ENCODE measurements at places on chromosomes 6 and 20.

DNA sequence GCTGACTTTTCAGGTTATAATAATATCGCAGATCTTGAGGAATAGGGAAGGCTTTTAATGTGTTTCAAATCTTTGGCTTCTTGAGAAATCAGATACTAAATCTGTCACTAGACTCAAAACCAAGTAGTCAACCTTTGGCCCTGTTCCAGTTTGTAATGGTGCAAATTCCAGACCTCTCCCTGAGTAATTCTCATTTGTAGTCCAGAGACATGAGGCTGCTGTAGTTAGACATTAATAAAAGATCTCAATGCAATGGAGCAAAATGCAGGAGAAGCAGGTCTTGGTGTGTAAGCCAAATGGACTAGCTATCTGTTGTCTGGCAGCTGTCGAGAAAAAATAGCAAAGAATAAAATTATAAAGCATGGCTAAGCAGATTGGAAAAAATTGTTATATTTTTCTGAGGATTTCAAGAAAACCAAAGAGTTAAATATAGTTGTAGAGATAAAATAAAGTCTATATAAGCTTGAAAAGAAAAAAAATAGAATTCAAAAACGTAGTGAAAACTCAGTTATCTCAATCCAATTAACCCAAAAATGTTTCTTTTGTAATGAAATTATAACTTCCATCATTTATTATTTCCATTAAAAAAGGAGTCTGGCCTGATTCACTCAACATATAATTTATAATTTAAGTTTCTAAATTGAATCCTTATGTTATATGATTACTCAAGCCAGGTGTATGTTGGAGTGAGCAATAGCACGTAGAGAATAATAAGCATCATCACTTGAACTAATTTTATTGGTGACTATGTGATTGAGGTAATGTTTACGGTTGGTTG, 161.5 kb upstream of the ADGRB3 start:
- no peak for DNase-seq

- no peak for DNase-seq
Measured at GRCh38 chr6:148415511-148416260, 73.0 kb downstream of the SASH1 start.

DNA sequence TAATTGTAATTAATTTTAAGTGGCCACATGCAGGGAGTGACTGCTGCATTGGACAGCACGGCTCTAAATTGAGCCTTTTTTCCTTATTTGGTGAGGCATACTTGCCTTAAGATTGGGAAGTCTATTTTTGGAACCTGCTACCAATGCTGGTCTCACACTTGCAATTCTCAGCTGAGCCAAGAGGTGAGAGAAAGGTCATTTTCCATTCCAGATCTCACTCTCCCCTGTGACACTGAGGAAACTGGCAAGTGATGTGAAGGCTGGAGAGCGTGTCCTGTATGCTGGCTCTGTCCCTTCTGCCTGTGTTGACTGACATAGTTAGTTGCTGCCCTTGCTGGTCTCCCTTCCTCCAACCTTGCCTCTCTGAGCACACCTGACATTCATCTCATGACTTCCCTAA, 735 bp upstream of the MOG start:
- DNase-seq = peak; percentile 75

- no peak for DNase-seq
Measured at GRCh38 chr20:59082981-59083380, 40.4 kb upstream of the PRELID3B start.

DNA sequence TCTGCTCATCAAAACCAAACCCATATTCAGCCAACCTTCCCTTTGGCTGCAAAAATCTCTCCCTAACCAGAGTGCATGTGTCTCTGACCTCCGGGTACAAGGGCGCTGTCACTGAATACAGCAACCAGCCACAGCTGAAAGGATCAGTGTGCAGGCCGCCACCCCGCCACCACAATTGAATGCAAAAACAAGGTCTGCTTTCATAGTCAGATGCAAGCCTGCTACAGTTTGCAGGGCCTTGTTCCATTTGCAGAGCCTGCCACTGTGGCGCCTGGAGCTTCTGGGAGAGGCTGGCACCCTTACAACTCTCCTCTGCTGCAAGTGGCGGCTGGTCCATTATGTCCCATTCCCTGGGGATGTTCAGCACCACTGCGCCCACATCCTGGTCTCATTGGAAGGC, 23.5 kb downstream of the MDGA1 start:
- no peak for DNase-seq

GRCh38 chr20:5570452-5570851, 179.7 kb upstream of the SHLD1 start:
- DNase-seq = peak; percentile 52

GRCh38 chr6:65650086-65650485, 56.9 kb downstream of the EYS start:
- no peak for DNase-seq

DNA sequence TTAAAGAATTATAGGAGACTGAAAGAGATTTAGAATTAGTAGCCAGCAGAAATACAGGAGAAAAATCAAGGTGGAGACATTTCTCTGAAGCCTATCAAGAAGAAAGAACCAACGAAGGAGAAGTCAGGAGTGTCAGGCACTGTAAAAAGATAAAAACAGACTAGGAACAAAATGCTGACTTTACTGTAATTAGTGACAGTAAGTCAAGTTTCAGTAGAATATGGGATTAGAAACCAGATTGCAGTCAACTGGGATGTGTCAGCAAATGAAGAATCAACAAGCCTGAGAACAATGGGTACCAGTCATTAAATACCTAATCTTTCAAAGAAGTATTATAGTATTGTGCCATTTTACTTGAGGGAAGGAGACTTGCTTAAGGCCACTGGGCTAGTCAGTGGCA, 21.6 kb downstream of the CALHM6 start:
- DNase-seq = no peak

- no peak for DNase-seq
Measured at GRCh38 chr6:40779409-40779808, 192.2 kb upstream of the LRFN2 start.

GRCh38 chr6:1315560-1316386, 3.9 kb downstream of the FOXQ1 start:
- no peak for DNase-seq

GRCh38 chr20:1086277-1087213, 31.9 kb upstream of the PSMF1 start:
- no peak for DNase-seq
